Stimulated activated naive CD8-positive, alpha-beta T cell treated with anti-CD3 and anti-CD28 coated beads, Interleukin-15, Interleukin-2, amounts not matched to agents 100 U/mL and 50 U/mL, for 24 hours (primary cell): ENCODE measurements at places on chromosomes 1 and 21.

DNA sequence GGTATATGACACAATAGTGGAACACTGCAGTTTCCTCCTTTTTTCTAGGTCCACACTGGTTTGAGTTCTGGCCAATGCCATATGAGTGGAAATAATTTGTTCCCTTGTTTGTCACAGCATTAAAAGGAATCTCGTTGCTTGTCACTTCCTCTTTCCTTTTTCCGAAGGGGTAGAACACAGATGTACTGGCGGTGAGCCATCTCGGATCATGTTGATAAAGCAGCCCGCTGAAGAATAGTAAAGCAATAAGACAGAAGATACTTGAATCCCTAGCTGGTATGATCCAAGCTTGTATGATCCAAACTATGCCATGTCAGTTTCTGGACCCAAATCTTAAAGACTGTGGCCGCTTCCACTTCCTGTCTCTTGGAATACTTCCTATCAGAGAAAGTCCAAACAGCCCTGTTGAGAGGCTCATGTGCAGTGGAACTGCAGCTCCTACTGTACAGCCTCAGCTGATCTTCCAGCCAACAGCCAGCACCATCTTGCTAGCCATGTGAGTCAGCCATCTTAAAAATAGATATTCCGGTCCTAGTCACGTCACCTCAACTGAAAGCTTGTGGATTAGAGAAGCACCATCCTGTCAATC is 40.3 kb downstream of the CFHR5 start:
- no peak for DNase-seq

- DNase-seq, result no peak
Observed at GRCh38 chr1:207920444-207921021, 9.6 kb upstream of the CD34 start.

DNA sequence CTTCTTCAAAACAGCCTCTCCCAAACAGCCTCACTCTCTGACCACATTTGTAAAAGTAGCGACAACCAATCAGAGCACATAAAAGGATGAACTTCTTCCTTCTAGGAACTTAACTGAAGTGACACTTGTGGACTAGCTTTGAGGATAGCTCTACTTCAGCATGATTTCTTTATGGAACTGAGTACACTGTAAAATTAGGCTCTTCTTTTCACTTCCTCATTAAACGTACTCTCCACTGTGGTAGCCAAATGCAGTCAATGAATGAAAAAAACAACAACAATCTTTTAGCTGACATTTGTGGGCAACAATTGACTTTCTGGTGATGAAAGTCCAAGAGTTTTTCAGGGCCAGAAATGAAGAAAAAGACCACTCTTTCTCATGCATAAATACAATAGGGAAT is 9.6 kb downstream of the LRRC53 start:
- no peak for DNase-seq

DNA sequence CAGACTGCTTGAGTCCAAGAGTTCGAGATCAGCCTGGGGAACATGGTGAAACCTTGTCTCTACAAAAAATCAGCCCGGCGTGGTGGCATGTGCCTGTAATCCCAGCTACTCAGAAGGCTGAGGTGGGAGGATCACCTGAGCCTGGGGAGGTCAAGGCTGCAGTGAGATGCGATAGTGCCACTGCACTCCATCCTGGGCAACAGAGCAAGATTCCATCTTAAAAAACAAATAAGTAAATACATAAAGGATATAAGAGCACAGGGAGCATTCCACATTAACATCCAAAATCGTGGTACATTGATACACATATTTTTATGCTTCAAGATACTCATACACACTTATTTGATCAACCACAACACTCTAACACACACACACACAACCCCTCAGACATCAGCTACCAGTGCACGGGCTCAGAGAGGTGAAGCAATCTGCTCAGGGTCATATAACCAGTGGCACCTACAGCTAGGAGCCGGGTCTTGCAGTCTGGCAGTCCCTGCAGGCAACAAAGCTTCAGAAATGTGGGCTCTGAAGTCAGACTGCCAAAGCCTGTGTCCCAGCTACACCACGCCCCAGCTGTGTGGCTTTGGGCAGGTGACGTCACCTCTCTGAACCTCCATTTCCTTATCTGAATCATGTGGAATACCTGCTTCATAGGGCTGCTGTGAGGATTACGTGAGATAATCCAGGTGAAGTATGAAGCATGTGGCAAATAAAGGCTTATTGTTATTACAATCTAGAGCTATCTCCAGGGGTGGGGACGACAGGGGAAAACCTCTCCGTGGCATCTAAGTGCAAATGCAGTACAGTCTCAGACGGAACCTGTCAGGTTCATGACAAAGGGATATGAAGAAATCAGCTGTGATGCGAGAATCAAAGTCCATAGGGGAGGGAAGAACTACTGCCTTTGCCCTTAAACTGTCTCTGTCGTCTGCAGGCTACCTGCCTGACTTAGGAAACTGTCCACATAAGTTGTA is 4.8 kb upstream of the CRYBG2 start:
- DNase-seq, result peak; percentile 69

- DNase-seq, result no peak
Observed at GRCh38 chr1:90012300-90012699, 17.4 kb downstream of the ZNF326 start.

DNA sequence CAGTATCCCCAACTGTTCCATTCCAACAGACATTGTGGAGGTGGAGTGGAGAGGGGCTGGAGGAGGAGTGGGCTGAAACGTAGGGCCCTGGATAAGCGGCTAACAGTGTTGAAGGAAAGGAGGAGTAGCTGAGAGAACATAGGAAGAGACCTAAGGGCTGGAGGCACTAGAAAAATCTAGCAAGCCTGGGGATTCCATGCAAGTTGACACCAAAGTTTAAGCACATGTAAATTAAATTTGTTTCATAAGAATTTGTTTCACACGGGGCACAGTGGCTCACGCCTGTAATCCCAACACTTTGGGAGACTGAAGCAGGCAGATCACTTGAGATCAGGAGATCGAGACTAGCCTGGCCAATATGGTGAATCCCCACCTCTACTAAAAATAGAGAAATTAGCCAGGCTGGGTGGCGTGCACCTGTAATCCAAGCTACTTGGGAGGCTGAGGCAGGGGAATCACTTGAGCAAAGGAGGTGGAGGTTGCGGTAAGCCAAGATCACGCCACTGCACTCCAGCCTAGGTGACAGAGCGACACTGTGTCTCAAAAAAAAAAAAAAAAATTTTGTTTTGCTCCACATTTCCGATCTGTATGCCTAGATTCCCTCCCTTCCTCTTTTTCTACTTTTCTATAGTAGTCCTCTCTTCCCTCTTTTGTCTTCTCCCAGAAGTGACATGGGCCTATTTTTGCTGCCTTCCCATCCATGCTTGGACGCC is 530 bp upstream of the CD244 start:
- no peak for DNase-seq

DNA sequence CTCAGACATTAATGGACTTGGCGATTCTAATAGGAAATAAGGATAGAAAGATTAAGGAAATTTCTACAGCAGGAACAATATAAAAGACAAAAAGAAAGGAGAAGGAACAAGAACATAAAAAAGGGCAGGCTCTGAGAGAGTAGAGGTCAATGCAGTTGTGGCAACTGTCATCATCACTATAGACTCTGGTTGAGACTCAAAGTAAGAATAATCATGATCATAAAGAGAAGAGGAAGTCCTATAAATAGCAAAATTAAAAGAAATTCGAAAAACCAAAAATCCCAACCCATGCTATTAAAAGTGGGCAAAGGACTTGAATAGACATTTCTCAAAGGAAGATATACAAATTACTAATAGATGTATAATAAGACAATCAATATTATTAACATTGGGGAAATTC is 14.4 kb upstream of the XCL1 start:
- no peak for DNase-seq

- no peak for DNase-seq
Observed at GRCh38 chr1:171716616-171717015, 25.2 kb downstream of the VAMP4 start.

DNA sequence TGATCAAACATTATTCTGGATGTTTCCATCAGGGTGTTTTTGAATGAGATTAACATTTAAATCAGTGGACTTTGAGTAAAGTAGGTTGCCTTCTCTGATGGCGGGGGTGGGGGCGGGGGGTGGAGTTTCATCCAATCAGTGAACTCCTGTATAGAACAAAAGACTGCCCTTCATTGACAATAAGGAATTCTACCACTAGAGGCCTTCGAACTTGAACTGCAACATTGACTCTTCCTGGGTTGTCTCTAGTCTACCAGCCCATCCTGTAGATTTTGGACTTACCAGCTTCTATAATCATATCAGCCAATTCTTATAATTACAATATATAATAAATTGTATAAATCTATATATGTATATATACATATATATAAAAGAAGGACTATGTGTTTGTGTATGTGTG is 520.4 kb upstream of the CXADR start:
- DNase-seq, result no peak

DNA sequence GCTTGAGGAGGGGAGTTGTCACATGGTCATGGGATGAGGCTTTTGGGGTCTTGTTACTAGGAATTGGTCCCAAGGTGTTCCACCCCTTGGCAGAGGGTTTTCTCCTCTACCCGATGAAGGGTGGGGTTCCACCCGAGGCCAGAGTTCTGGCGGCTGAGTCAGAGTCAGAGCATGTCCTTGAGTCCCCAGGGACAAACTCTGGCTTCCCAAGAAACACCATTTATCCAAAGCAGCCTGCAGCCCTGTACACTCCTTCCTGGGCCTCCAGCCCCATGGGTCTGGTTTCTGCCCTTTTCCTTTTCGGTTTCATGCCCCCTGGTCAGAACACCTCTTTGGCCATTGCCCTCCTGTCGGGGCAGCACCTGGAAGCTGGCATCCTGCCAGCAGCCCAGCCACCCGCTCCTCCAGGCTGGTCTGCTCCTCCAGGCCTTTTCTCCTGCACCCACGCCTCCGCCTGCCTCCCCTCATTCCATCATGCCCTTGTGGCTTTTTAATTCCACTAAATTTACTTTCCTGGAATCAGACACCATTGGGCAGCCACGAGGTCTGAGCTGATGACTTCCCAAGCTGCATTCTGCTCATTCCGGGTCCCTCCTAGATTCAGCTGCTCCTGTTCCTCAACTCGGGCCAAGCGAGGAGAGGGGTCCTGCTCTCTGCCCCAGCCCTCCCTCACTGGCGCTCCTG is 301.7 kb upstream of the VAMP3 start:
- no peak for DNase-seq

DNA sequence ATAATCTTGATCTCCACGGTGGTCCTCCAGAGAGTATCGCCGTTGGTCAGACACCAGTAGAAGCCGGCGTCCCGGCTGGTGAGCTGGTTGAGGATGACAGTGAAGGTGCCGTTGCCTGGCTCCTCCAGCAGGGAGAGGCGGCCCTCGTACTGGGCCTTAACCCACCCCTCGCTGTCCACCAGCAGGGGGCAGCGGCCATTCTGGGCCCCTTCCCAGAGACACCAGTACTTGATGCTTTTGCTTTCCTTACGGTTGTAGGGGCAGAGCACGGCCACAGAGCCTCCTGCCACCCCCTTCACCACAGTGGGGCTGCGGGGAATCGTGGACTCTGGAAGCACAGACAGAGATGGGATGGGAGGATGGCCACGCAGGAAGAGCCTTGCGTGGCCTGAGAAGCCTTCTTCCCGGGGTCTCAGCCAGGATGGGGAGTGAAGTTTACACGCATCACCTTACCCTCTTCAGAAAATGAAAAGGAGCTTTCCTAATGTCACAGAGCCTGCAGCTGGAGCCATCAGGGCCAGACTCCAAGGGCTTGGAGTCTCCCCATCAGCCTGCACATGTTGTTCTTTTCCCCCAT is 10.7 kb downstream of the PIGR start:
- DNase-seq, result peak; percentile 70

GRCh38 chr1:113930499-113931161 is 1.5 kb downstream of the HIPK1 start:
- DNase-seq, result peak; percentile 72

DNA sequence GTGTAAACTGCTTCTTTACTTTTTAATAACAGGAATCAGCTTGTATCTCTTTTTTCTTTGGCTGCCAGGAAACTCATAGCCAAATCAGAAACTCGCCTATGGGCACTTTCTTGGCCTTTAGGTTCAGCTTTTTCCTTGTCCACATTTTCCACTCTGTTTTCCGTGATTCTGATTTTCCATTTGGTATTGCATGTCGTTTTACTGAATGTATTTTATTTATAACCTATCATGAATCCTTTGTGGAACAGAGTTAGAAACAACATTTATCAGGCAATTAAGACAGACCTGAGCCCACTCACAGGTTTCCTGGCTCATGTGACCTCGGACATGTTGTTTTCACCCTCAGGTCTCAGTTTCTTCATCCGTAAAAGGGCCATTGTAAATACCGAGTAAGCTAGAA is 5.3 kb upstream of the ECE1 start:
- DNase-seq, result no peak

- no peak for DNase-seq
Observed at GRCh38 chr1:207747627-207748492, 4.0 kb upstream of the CD46 start.

- DNase-seq, result no peak
Observed at GRCh38 chr1:93238425-93238824, 57.9 kb downstream of the CCDC18 start.

DNA sequence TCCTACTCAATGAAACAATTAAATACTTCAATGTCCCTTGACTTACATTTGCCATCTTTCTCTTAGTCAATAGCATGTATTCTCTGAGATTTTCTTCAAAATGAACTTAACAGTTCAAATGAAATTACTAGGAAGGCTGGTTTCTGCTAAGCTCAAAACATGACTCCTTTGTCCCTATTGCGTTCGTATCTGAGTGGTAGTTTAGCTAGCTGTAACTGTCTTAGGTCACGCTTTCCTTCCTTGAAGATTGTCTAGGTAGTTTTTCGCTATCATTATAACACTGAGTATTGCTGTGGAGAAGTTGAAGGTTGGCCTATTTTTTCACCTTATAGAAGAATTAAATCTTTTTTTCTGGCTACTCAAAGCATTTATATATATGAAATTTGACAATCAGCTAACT is 1535.2 kb downstream of the PLA2G4A start:
- no peak for DNase-seq

DNA sequence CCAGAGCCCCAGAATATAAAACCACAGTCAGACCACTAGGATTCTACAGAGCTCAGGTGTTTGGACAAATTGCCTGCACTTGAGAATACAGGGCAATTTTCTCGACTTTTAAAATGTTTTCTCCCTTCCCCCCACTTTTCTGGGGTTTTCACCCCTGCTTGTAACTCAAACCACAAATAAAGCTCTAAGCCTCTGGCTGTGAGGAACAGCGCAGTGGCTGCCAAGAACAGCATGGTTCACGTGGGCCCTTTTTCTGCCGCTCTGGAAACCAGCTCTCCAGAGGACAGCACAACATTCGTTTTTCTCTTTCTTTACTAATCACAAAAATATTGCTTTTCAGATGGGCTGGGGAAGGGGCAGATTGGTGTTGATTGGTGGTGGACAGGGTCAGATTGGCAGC is 102.2 kb upstream of the JUN start:
- no peak for DNase-seq

DNA sequence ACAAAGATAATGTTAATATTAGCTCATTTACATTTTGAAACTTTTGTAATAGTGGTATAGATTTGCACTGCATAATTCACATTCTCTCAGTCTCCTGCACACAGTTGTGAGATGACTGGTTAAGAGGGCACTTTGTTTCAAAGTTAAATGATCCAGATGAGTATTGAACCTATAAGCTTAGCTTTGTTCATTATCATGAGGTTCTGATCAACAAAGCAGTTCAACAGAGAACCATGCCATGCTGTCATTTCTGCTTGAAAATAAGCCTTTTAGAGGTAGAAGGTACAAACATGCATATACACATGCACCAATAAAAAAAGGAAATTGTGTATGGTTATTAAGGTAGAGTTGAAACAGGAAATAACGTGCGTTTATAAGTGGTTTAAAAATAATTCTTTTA is 4.8 kb downstream of the RAP1A start:
- DNase-seq, result no peak
